ENCODE measurements at places on chromosomes 2 and 18.

DNA sequence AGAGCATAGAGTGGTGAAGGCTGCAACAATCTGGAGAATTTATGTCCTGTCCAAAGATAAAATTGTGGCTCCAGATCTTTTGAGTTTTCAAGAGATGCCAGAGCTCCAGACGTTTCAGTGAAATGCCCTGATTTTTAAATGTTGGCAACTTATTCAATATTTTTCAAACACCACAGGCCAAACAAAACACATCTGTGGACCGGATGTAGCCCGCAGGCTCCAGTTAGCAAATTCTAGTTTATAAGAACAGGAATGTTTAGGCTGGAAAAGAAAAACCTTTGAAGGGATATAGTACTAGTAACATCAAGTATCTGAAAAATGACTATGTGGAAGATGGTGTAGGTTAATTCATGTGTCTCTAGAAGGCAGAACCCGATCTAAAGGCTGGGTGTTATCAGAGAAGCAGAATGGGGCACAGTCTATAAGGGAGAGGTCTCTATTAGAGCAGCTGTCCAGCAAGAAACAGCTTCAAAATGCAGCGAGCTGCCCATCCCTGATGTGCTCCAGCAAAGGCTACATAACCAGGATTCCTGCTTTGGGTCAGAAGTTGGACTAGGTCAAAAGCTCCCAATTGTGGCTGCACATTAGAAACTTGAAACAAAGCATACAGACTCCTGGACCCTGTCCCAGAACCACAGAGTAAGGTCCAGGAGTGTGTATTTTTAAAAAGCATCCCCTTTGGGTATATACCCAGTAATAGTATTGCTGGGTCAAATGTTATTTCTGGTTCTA is 105.9 kb downstream of the ANKRD44 start:
- DNase-seq, result no peak

- no peak for DNase-seq
Measured at GRCh38 chr2:191247381-191248057, 2.3 kb downstream of the MYO1B start.

- no peak for DNase-seq
Measured at GRCh38 chr2:237262838-237263771, 150.9 kb downstream of the COL6A3 start.

DNA sequence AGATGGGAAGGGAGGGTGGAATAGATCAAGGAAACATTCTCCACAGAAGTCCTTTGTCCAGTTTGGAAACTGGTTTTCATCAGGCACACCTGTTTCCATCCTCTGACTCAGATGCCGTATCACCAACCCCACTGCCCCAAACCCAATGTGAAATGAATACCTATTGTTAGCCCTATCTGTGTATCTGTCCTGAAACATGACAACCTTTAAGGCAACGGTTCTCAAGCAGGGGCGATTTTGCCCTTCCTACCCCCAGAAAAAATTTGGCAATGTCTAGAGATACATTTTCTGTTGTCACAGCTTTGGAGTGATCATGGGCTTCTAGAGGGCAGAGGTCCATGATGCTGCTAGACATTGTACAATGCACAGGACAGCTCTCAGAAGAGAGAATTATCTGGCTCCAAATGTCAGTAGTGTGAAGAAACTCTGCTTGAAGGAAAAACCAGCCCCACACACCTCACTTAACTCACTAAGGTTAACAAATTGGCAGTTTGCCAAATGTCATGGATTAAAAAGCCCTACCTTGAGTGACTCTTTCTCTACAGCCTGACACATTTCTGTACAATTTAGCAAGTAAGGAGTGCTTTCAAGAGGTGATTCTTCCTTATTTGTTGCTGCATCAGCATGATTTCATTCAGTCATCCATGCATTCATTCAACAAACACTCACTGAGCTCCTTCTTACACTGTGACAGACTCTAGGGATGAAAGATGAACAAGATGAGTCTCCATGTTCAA is 3.4 kb downstream of the SCTR start:
- DNase-seq, result no peak

- no peak for DNase-seq
Measured at GRCh38 chr2:59938181-59938580, 615.3 kb downstream of the BCL11A start.

DNA sequence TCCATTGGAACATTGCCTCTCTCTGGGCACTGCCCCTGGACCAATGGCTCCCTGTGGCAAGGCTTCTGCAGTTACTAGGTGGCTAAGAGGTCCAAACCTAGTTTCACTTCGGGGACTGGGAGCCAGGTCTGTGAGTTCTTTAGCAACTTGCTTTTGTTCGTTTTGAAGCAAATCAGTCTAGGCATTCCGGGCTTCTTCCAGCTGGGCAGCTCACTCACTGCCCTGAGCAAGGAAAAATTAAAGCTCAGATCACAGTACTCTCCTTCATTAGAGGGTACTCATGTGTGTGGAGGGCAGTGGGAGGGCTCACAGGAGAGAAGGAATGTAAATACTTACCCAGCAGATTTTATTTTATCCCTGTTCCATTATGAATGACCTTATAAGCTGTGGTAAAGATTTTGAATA is 80.3 kb downstream of the SPP2 start:
- no peak for DNase-seq

- no peak for DNase-seq
Measured at GRCh38 chr2:46521215-46521683, 41.9 kb downstream of the TMEM247 start.

DNA sequence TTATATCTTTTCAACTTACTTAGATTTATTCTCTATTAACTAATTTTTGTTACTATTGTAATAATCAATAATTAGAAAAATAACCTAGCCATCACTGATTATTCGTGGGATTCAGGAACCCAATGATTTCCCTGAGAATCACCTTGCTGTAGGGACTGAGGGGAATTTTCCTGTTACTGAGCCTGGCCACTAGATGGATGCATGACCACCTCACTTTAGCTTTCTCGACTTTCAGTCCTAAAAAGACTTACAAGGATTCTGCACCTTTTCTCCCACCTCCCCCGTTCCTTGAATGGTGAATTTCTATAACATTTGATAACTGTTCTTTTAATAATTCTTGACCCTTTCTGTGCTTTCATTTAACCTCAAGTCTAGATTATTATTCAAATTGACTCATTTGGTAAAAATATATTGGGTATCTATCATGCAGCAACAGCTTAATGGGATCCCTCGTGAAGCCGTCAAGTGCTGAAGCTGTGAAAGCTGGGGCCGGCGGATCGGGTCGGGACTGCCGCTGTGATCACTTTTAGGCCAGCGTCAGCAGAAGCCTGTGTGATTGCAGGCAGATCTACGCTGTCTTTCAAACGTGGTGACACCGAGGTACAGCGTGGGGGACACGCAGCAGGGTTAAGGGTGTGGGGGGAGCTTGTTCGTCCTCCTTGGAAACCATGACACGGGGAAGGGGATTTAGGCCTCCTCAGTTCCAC is 38.8 kb upstream of the TMEM18 start:
- no peak for DNase-seq

- DNase-seq, result no peak
Measured at GRCh38 chr2:2689306-2689705, 358.2 kb upstream of the MYT1L start.

GRCh38 chr2:221747289-221747972 is 175.3 kb upstream of the EPHA4 start:
- no peak for DNase-seq

GRCh38 chr2:226115102-226115831 is 684.4 kb downstream of the IRS1 start:
- DNase-seq, result no peak

GRCh38 chr18:69102959-69103358 is 297.7 kb upstream of the DOK6 start:
- DNase-seq, result no peak

DNA sequence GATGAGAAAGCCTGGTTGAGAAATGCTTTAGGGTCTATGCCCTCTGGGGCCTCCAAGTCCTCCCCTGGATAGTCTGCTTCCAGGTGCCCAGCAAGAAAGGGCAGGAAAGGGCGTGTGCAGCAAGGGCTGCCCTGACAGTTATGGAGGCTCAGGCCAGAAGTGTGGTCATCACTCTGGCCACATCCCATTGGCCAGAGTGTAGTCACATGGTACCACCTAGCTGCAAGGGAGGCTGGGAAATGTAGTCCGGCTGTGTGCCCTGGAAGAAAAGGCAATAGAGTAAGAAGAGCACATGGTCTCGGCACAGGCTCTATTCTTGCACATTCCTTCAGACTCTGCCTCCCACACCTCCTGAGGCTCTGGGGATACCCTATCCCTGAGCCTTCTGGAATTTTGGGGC is 35.7 kb downstream of the ODC1 start:
- no peak for DNase-seq

DNA sequence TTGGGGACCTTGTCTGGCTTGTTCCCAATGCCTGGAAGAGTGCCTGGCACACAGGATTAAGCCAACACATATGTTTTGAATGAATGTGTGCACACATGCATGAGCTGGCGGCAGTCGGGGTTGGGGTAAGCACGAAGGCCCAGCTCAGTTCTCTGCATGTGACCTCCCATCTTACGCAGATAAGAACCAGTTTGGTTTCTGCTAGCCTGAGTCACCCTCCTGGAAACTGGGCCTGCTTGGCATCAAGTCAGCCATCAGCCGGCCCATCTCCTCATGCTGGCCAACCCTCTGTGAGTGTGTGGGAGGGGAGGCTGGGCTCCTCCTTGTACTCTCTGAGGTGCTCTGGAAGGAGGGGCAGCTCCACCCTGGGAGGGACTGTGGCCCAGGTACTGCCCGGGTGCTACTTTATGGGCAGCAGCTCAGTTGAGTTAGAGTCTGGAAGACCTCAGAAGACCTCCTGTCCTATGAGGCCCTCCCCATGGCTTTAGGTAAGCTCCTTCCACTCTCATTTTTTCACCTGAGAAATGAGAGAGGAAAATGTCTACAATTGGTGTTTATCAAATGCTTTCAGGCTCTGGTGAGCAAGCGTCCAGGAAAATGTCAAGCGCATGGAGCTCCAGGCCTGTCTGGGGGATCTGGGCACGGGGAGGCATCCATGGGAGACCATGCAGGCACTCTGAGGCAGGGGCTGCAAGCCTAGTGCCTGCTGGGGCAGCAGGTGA is 9.7 kb upstream of the IL1RN start:
- no peak for DNase-seq

DNA sequence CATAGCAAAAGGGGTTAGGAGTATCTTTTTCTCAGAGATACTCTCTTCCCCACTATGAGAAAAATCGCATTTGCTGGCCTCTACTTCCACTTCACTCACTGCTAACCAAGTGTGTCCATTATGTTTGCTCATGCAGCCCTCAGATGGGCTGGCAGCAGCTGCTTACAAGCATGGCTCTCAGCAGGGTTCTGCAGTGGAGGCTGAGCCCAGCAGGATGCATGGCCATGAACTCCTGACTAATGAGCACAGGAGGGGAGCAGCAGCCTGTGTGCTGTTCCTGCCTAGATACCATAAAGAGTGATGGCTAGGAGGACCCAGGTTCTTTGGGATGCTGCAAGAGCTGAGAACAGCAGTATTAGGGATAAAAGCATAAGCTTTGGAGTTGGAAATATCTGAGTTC is 316.9 kb upstream of the THSD7B start:
- no peak for DNase-seq

DNA sequence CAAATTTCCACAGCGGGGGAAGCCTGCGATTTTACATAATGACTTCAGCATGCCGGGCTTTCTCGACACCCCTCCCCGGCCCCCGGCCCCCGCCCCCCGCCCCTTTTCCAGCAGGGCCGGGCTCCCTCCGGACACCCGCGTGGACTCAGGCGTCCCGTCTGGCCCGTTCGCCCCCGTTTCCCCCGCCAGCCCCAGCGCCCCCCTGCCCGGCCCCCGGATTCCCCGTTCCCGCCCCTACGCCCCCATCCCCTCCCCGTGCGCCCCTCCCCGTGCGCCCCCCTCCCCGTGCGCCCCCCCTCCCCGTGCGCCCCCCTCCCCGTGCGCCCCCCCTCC is 456 bp upstream of the NFATC1 start:
- no peak for DNase-seq

DNA sequence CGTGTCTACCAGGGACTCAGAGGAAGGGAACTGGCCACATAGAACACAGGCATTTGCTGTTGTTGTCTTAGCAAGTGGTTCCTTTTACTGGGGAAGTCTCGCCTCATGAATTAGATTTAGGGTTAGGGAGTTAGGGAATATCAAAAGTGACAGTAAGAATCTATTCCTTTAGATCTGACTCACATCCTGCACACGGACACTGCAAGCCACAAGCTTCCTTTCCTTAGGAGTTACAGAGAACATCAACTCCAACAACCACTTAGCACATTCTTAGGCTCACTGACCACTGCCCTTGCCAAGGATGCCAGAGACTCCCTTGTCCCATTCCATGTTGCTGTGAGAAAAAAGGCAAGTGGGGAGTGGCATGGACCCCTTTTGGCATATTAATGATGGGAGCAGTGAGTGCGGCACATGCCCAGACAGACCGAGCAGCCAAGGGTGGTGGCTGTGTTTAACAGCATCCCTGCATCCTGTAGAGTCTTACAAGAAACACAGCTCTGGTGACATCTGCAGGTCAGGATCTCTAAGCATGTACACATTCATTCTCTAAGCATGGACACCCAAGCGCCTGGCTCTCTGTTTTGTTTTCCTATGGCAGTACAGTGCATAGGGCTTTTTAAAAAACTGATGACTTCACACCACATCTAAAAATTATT is 745.6 kb upstream of the RAB6C start:
- DNase-seq, result no peak

- DNase-seq, result no peak
Measured at GRCh38 chr2:205352593-205352992, 329.7 kb upstream of the NRP2 start.

DNA sequence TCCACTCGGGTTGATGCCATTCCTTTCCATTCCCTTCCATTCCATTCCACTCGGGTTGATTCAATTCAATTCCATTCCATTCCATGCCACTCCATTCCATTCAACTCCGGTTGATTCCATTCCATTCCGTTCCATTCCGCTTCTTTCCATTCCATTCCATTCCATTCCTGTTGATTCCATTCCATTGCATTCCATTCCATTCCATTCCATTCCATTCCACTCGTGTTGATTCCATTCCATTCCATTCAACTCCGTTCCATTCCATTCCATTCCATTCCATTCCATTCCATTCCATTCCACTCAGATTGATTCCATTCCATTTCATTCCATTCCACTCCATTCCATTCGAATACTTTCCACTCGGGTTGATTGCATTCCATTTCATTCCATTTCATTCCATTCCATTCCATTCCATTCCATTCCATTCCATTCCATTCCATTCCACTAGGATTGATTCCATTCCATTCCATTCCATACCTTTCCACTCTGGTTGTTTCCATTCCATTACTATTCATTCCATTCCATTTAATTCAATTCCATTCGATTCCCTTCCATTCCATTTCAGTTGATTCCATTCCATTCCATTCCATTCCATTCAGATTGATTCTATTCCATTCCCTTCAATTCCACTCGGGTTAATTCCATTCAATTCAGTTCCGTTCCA is 1141.8 kb downstream of the RPIA start:
- DNase-seq, result no peak

Data from stimulated activated CD8-positive, alpha-beta memory T cell treated with anti-CD3 and anti-CD28 coated beads, Interleukin-2, amount 100 ng/mL, for 1 hour (primary cell).